Activated naive CD4-positive, alpha-beta T cell (primary cell): ENCODE measurements at places on chromosomes 2 and 18.

DNA sequence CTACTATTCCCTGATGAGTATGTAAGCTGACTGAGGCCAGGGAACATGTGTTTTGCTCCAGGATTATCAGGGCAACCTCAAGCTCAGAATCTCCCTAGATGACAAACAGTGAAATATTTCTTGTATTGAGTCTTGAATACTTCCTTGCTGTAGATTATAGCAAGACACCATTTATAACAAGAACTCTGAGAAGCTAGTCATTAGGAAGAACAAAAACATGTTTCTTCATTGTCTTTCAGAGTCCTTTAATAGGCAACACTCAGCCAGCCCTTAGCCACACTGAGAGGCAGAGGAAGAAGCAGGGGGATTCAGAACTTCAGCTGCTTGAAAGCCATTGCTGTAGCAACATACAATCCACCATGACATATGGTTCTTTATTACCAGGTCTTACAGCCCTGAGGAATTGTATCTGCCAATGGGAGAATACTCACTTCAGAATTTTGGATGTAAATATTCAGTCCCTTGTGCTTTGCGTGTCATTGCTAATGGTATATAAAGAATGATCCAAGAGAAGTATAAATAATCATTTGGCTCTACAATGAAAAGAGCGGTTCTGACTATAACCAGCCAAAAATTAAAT is 117.5 kb upstream of the NCKAP5 start:
- DNase-seq = no peak

DNA sequence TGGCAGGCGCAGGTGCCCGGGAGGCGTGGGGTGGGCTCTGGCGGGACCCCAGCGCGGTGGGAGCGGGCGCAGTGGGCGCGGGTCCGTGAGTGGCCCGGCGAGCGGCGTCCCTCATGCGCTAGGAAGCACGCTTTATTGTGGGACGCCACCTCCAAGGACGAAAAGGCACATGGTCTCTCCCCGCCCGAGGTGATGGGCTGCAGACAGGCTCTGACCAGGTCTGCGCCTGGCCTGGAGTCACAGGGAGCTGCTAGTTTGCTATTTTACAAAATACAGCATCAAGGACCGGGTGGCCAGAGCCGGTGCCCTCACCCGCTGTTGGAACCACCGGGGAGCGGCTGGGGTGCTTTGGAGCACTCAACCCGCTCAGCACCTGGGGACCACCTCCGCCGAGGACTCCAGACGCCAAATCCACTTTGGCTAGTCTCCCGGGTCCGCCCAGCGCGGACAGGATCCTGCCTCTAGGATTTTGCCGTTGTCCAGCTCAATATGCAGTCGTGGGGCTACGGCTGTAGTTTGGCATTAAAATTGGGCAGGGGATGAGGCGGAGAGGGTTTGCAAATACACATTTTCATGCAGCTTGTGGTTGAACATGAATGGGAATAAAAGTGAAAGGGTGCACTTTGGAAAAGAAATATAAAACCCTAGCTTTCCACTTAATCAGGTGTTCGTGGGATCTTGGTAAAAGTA is 65.4 kb downstream of the LRRFIP1 start:
- no peak for DNase-seq

GRCh38 chr2:73257425-73258125 is 23.5 kb downstream of the CCT7 start:
- no peak for DNase-seq

GRCh38 chr2:84846041-84846663 is 34.7 kb downstream of the TRABD2A start:
- DNase-seq = no peak

DNA sequence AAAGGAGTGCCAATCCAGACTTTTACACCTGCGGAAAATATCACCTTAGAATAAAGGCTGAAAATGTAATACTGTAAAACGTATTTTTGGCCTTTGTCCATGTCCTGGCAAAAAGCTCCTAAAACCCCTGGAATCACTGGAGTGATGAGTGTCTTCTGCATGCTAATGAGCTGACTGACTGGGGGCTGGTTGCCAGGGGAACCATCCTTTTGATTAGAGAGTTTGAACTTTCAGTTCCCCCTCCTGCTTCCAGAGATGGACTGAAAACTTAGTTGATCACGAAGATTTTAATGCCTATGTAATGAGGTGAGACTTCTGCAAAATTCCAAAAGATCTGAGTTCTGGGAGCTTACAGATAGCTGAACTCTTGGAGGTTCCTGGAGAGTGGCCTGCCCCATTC is 20.5 kb downstream of the PUM2 start:
- DNase-seq = no peak

DNA sequence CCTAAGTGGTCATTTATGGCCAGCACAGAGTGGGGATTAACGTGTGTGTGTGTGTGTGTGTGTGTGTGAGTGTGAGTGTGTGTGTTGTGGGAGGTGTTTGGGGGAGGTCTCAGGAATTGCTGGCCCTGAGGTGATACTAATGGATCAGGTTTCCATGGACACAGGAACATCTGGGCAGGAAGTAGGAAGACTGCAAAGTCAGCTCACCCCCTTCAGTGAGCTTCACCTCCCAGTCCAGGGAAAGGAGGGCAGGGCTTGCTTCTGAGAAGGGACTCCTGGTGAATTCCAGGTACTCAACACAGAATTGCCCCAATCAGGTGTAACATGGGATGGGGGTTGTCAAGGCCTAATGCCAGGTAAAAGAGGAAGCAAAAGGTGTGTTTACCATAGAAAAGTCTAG is 30.3 kb upstream of the IL1R1 start:
- no peak for DNase-seq

- no peak for DNase-seq
These were observed 143.7 kb upstream of the NOSTRIN start for GRCh38 chr2:168658706-168659105.

DNA sequence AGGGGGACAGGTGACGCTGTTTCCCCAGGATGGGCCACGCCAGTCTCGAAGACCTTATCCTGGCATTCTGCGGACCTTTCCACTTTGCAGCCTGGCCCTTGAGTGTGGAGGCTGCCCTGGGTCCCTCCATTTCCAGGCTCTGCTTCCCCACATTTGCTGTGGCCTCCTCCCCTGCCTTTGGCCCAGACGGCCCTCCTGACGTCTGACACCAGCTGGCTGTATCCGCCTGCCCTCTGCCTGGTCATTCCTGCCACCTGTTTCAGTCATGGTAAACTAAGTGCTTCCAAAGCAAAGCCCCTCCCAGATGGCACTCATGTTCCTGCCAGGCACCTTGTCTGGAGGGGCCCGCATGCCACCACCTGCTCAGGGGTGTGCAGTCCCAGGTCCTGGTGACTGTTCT is 95.1 kb downstream of the ASB1 start:
- DNase-seq = no peak

GRCh38 chr2:130891966-130892365 is 55.3 kb downstream of the ARHGEF4 start:
- DNase-seq = no peak

DNA sequence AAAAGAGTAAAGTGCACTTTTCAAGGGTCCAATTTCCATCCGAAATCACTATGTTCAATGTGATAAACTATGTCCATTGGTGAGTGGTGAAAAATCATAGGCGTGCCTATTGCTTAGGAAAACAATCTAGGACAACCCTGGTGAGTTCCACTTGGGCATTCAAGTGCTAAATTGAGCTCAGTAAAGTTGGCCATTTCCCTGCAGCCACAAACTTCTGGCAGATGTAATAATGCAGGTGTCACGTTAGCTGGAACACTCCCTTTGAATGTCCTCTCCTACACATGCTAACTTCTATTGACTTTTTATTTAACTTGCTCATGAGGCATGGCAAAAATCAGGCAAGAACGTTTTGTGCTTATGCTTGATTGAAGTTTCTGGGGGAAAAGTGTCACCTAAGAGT is 67.1 kb downstream of the CPS1 start:
- no peak for DNase-seq

- no peak for DNase-seq
These were observed 748.1 kb upstream of the LRATD1 start for GRCh38 chr2:13884291-13884976.

GRCh38 chr2:212181646-212182045 is 357.0 kb downstream of the ERBB4 start:
- DNase-seq = no peak

GRCh38 chr2:201788371-201788770 is 7.6 kb upstream of the ALS2 start:
- no peak for DNase-seq

GRCh38 chr2:74221091-74221490 is 22.7 kb downstream of the MTHFD2 start:
- DNase-seq = no peak

DNA sequence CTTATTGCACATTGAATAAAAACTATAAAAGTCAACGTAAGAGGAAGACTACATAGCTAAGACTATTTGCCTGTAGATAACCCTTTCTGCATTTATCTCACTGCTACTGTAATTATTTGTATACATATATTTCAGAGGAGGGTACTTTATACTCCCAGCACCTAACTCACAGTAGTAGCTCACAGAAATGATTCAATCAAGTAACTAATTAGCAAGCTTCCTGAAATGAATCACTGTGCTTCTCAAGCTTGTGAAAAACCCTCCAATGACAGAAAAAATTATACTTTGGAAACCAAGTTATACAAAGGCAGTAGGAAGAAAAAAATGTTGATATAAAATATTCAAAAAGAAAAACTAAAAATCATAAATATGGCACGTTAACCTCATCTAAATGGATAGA is 124.9 kb downstream of the NBAS start:
- DNase-seq = no peak

GRCh38 chr2:239579524-239580198 is 178.8 kb upstream of the HDAC4 start:
- no peak for DNase-seq

DNA sequence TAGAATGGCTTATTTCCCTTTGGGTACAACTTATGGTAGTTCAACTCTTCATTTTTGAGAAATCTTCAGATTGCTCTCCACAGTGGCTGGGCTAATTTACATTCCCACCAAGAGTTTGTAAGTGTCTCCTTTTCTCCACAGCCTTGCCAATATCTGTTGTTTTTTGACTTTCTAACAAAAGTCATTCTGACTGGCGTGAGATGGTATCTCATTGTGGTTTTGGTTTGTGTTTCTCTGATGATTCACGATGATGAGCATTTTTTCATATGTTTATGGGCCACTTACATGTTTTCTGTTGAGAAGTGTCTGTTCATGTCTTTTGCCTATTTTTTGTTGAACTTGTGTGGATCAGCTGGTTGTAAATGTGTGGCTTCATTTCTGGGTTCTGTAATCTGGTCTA is 871.0 kb downstream of the EPHA4 start:
- no peak for DNase-seq

DNA sequence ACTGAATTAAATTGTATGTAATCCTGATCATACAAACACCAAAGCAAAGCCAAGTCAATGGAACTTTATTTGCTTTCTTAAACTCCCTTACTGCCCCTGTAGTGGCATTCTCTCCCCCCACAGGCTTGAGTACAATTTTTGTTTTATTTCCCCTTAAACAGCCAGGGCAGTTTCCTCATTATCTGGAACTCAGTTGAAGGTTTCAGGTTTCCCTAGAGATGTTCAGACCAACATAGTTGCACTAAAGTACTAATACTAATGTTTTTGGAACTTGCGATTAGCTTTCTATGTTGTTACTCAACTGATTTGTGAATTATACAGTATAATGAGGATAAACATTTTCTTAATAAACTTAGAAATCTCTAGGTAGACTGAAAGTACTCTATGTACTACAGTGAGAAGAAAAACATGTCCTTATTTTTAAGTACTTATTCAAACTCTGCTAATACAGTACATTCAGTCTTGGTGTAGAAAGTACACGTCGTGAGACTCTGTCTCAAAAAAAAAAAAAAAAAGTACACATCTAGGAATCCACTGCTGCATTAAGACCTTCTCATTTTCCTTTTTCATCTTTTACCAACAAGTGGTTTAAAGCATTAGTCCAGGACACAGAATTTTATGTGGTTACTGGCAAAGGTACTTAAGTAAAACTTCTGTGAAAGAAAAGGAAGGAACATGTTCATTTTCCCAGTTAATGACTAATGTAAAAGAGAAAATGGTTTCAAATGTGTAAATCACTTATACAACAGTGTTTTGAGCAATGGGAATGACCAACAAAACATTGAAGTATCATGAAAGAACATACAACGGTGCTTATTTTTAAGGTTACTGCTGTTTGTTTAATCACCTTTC is 209.5 kb upstream of the SMAD7 start:
- no peak for DNase-seq

GRCh38 chr18:62152844-62153243 is 34.0 kb downstream of the PIGN start:
- no peak for DNase-seq

- no peak for DNase-seq
These were observed 26.7 kb upstream of the VWA3B start for GRCh38 chr2:98060277-98060676.

- DNase-seq = no peak
These were observed 5.6 kb upstream of the IMP4 start for GRCh38 chr2:130336877-130337734.

DNA sequence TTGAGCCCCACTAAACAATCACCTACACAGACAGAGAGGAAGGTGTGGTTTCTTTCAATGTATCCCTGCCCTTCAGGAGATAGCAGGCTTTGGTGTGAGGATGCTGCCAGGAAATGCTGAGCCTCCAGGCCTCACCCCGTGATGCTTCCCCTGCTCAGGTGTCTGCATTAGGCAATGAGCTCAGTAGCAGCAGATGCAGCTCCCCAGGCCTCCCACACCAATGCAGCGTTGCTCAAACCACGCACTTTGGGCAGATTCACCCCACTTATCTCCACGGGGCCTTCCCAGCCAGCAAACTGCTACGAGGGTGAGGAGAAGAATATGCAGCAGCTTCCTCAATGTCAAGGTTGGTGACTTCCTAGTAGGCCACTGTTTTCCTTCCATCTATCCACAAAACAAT is 229.3 kb upstream of the PXDN start:
- no peak for DNase-seq

DNA sequence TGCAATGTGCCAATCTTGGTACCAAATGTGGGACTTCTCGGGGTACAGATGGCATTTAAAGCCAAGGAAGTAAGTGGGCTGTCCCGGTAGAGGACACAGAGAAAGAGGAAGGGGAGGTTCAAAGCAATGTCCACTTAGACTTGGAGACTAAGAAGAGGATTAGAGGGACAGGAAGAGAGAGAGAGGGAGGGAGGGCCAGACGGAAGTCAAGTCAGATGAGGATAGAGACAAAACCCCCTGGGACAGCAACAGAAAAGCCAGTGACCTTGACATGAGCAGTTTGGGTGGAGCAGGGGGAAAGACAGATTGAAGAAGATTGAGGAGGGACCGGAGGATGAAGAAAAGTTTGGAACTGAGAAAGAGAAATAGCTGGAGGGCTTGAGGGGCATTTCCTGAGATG is 164.5 kb downstream of the NCK2 start:
- no peak for DNase-seq

- DNase-seq = no peak
These were observed 14.1 kb downstream of the BBS5 start for GRCh38 chr2:169493360-169493759.

DNA sequence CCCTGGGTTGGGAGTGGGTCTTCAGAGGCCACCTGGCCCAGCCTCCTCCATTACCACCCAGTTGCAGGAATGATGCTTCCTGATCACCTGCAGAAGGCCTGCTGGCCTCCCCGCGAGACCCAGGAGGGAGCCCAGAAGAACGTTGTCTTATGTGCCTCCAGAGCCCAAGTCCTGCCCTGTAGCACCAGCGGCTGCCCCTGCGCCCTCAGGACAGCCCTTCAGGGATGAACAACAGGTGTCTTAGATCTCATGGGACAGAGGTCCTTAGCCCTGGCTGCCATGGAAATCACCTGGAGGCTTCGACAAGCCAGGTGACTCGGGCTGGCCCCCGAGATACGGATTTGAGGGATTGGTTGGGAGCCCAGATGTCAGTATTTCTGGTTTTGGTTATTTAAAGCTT is 278.8 kb downstream of the CELF4 start:
- DNase-seq = no peak
